Melanocyte of skin (primary cell): ENCODE measurements at places on chromosomes 4 and X. TPM values are rescaled to one million over a fixed set of nuclear protein-coding genes. Genes with fewer than 3 reads are reported as not detected.

Gene ARSD
- total RNA-seq, result 12.0 and 36.0 TPM in 2 replicates

Gene ANXA10
- total RNA-seq, result 0.33 TPM in 1 of 2 replicates, not detected in the other

Gene ZNF711
- 0.15 and 0.33 TPM in 2 replicates for total RNA-seq

Gene SATL1
- not detected in 2 replicates for total RNA-seq

Gene FTHL17
- not detected in 2 replicates for total RNA-seq

Gene TSPAN5
- total RNA-seq, result 3.7 and 4.6 TPM in 2 replicates

Gene PWWP3B
- not detected in 2 replicates for total RNA-seq

Gene MXRA5
- total RNA-seq, result under 0.01 TPM in 1 of 2 replicates, not detected in the other

Gene PDE5A
- 0.67 and 2.2 TPM in 2 replicates for total RNA-seq

Gene MAGEA4
- total RNA-seq, result not detected in 2 replicates

Gene NDST4
- total RNA-seq, result not detected in 2 replicates

Gene SFRP2
- not detected in 2 replicates for total RNA-seq

Gene L1CAM
- 190 and 207 TPM in 2 replicates for total RNA-seq

Gene CNGA1
- total RNA-seq, result not detected in 2 replicates

Gene ARSJ
- total RNA-seq, result 2.1 and 5.8 TPM in 2 replicates

Gene SPACA5B
- not detected in 2 replicates for total RNA-seq

Gene PGAM4
- total RNA-seq, result not detected in 2 replicates

Gene AMMECR1
- total RNA-seq, result 19.0 and 29.3 TPM in 2 replicates

Gene FSTL5
- total RNA-seq, result under 0.01 and 0.93 TPM in 2 replicates

Gene VSIG1
- not detected in 2 replicates for total RNA-seq

Gene CAPN6
- total RNA-seq, result not detected in 2 replicates

Gene GAGE12H
- total RNA-seq, result not detected in 2 replicates

Gene UXT
- total RNA-seq, result 79.5 and 83.2 TPM in 2 replicates

Gene ABCG2
- total RNA-seq, result 1.5 and 2.1 TPM in 2 replicates

Gene GPR119
- total RNA-seq, result not detected in 2 replicates

Gene ZNF518B
- 27.2 and 39.3 TPM in 2 replicates for total RNA-seq

Gene F8A2
- total RNA-seq, result not detected in 2 replicates
